ENCODE measurements at places on chromosomes 13 and 19.

- DNase-seq: no peak
Observed at GRCh38 chr19:50557009-50557613, 11.1 kb downstream of the LRRC4B start.

GRCh38 chr19:17526922-17527321 is 15.5 kb downstream of the PGLS start:
- DNase-seq: no peak

- no peak for DNase-seq
Observed at GRCh38 chr19:9296336-9296735, 13.3 kb downstream of the ZNF699 start.

DNA sequence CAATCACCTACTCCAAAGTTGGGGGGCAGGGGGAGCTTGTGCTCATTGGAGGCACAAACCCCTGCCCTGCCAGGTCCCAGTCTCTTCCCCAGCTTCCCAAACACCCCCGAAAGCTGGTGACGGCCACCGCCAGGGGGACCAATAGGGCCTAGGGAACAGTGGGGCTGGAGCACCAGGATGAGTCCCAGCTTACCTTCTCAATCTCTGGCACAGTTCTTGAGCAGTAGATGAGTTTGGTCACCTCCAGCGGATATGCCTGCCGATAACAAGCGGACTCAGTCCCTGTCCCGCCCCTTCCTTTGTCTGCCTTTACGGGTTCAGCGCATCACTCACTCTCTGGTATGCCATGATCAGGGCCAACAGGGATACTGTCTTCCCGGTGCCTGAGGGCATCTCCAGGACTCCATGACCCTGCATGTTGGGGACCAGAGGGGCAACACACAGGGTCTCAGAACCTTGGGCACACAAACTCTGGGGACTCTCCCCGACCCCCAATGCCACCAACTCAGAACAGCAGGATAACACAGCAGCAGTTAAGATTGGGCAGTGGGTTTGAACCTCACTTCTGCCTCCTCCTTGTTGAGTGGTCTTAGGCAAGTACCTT is 1.5 kb downstream of the ERCC2 start:
- no peak for DNase-seq

DNA sequence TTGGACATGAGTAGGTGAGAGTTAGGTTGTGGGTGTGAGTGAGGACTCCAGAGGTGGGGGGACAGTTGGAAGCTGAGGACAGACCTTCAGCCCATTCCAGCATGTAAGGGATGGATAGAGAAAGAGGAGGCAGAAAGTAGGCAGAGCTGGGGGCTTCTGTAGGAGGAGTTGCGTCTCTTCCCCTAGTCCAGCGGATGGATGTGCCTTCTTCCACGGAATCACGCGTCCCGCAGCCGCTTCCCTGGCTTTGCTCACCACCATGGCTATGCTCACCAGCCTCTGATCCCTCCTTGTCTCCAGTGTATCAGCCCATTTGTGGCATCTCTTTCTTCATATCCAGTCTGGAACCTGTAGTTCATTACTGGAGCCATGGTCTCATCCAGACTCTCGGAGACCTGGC is 5.6 kb downstream of the UBAC2 start:
- no peak for DNase-seq

DNA sequence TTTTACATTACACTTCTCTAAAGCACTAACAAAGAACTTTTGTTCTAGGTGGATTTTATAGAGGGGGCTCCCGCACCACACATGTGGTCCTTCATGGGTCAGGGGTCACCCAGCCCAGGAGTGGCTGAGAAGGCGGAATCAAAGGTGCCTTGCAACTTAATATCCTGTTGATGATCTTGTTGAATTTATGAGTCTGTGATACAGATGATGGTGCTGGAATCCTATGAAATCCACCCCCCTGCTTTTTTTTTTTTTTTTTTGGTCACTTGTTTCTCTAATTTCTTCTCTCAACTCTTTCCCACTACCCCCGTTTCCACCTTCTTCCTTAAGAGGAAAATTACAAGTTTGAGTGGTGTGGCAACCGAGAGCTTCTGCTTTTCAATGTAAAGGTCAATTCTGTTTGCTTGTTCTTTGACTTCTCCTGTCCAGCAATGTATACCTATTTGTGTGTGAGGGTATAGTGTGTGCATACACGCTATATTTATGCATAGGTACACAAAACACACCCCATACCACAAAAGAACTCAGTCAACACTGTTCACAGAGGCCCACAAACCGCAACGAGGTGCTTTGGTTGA is 4.2 kb upstream of the ZIC2 start:
- DNase-seq: no peak

GRCh38 chr19:49592486-49593232 is 1.7 kb downstream of the PRR12 start:
- DNase-seq: no peak

- DNase-seq: no peak
Observed at GRCh38 chr19:7391218-7391670, 42.5 kb downstream of the ARHGEF18 start.

DNA sequence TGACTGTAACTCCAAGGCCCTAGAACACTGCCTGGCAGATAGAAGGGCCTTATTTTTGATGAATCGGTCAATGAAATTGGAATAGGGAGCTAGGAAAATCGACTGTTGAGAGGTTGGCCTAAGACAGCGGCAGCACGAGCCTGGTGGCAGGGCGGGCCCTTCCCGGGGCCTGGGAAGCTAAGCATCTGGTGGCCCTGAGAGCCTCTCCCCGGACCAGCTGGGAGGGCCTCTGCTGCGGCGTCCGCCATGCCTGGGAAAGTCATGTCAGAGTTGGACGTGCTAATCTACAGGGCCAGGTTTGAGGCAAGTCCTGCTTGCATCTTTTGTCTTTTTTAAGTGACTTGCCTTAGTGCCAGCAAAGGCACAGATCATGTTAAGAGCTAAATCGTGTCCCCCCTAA is 11.2 kb upstream of the GPR12 start:
- DNase-seq: no peak

- DNase-seq: no peak
Observed at GRCh38 chr13:46575818-46576221, 22.9 kb downstream of the LRCH1 start.

- no peak for DNase-seq
Observed at GRCh38 chr19:10921910-10922637, 6.4 kb downstream of the YIPF2 start.

DNA sequence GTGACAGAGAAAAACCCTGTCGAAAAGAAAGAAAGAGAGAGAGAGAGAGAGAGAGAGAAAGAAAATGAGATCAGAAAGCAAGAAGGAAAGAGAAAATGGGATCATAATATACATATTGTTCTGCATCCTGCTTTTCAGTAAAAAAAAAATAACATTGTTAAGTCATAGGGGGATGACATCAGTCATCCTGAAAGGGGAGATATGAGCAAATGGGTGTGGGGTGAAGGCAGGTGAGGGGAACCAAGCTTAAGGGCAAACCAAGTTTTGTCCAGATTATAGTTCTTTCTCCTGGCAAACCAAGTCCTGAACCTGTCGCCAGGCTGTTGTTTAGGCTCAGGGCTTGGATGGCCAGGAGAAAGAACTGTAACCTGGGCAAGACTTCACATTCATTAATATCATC is 92.6 kb upstream of the TMTC4 start:
- DNase-seq: no peak

DNA sequence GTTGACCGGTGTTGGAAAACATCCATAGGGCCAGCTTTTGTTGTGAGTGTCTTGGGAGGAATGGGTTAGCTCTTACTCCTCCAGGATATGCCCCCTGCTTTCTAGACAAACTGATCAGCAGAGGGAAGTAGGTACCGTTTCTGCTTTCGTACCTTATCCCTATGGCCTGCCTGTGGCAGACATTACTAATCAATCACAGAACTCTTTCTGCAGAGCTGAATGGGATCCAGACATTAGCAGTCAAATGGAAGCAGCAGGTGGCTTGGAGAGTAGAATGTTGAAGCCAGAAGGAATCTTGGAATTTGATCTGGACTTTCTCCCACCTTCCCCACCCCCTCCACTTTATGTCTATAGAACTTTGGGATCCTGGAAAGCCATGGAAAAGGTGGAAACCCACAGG is 17.1 kb downstream of the NWD1 start:
- DNase-seq: no peak

- no peak for DNase-seq
Observed at GRCh38 chr13:100532090-100532766, 56.4 kb downstream of the GGACT start.

DNA sequence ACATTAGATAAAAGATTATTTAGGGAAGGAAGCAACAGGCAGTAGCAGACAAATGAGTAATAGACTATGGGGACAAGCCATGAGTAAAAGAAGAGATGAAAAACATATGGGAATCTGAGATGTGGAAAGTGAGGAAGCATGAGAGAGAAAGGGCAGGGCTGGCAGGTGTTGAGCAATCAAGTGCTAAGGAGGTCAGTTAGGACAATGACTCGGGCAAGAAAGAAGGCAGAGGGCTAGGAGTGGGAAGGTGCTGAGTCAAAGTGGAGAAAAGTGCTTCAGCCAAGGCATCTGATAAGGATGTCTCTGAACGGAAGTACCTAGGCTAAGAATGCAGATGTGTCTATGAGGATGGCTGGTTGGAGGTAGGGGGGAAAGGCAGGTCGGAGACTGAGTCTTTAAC is 291.9 kb upstream of the HTR2A start:
- no peak for DNase-seq

DNA sequence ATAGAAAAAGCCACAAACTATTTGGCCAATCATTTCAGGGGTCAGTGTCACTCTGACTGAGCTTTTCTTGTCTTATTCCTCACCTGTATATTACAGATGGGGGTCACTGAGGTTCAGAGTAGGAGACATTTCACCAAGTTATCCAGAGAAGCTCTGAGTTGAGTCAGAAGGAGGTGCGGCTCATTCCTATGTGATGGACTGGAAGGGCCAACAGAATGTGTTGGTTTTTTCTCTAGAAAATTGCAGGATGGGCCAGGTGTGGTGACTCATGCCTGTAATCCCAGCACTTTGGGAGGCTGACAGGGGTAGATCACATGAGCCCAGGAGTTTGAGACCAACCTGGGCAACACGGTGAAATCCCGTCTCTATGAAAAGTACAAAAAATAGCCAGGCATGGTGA is 24.5 kb upstream of the ZNF83 start:
- DNase-seq: no peak

GRCh38 chr13:56216221-56216620 is 924.5 kb upstream of the PRR20A start:
- DNase-seq: no peak

GRCh38 chr19:41426116-41426841 is 895 bp downstream of the B3GNT8 start:
- no peak for DNase-seq

- no peak for DNase-seq
Observed at GRCh38 chr13:29975283-29975682, 124.9 kb upstream of the UBL3 start.

GRCh38 chr19:49976496-49976895 is 15.5 kb upstream of the SIGLEC11 start:
- no peak for DNase-seq

DNA sequence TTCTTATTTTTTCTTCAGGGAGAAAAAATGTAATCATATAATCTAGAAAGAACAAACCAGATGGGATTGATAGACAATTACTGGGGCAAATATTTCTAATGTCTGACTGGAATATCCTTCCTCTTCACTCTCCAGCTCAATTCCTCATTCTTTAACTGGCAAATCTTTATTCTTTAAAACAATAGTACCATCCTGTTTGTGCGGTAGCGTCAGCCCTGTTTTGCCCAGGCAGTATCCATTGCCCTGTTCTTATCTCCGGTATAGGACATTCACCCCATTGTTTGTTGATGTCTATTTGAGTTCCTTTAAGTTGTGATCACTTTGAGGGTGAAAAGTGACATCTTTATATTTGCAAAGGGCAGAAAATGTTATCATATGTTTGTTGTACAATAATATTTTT is 185.4 kb downstream of the POSTN start:
- no peak for DNase-seq

GRCh38 chr13:113636266-113636963 is 21.6 kb downstream of the ATP4B start:
- DNase-seq: no peak

DNA sequence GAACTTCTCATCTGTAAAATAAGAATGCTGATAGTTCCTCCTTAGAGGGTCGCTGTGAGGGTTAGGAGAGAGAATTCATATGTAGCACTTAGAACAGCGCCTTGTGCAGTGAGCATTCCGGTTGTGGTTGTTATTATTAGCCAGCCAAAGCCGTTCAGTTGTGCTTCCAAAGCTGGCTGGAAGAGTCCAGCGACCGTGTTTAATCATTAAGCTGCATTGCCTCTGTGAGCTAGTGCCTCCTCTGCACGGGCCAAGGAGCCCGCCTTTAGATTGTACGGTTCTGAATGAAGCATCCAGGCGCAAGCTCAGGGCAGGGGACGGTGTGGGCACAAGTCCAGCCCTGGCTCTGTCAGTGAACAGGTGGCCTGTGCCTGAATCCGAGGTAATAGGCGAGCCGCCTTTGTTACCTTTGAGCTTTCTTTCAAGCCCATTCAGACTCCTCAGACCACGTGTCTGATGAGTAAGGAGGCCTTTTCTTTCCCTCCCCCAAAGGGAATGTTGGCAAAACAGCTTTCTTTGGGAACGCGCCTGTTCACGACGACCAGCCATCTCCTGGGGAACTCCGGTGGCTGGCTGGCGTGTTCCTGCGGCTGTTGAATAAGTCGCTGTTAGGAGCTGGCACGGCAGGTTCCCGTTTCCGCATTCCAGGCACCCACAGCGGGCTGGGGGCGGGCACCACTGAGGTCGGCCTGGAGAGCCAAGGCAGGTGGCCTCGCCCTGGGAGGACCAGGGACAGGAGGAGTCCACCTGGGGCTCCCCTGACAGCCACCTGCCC is 25.1 kb downstream of the SIPA1L3 start:
- no peak for DNase-seq

GRCh38 chr19:31518216-31519020 is 169.2 kb upstream of the TSHZ3 start:
- no peak for DNase-seq

DNA sequence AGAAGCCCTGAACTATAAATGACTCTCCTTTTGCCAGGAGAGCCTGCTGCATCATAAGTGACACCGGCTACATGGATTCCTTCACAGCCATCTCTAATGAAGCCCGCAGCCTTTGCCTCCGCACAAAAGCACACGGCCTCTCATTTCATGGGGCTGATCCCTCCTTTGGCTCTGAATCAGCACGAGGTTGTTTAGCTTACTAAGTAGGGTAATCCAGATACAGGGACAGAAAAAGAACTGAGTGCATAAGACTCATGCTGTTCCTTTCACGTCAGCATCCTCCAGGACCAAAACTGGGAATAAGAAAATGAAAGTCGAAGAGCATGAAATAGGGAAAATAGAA is 136.3 kb downstream of the DCT start:
- DNase-seq: no peak

DNA sequence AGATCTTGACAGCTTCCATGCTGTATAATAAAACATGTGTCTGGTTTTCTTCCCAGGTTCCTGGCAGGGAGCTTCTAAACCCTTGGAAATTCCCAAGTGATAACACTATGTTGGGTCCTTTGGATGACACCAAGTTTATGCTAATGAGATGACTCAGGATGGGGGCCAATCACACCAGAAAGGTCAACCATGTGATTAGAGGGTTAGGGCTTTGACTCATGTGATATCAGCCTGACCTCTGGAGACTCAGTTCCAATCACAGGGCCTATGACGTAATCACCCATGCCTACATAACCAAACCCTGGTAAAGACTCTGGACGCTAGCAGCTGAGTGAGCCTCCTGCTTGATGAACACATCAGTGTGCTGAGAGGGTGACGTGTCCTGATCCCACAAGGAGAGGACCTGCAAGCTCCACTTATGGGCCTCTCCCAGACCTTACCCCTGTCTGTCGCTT is 203.6 kb downstream of the DCLK1 start:
- DNase-seq: no peak

- no peak for DNase-seq
Observed at GRCh38 chr13:51811046-51811445, 7.1 kb upstream of the DHRS12 start.
